Cardiac fibroblast (primary cell): ENCODE measurements at places on chromosomes 1 and 21.

DNA sequence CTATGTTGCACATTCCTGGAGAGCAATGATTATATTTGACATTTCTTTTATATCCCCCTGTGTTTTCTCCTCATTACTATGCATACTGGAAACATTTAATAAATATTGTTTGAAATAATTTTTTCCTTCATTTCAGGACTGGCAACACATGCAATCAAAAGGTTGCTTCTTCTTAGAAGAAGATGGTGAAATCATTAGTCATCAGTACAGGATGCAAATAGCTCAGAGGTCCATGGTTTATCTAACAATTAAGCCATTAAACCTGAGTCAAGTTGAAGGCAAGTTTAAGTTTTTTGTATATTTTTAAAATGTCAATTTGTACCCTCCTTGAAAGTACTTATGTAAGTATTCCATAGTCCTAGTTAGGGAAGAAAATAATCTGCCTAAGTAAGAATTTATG is 22.5 kb downstream of the EFCAB7 start:
- DNase-seq = peak; percentile 70

GRCh38 chr1:218481116-218481775 is 136.1 kb downstream of the TGFB2 start:
- DNase-seq = peak; percentile 51

- DNase-seq = no peak
These were observed 63.3 kb upstream of the PARP1 start for GRCh38 chr1:226470921-226471866.

DNA sequence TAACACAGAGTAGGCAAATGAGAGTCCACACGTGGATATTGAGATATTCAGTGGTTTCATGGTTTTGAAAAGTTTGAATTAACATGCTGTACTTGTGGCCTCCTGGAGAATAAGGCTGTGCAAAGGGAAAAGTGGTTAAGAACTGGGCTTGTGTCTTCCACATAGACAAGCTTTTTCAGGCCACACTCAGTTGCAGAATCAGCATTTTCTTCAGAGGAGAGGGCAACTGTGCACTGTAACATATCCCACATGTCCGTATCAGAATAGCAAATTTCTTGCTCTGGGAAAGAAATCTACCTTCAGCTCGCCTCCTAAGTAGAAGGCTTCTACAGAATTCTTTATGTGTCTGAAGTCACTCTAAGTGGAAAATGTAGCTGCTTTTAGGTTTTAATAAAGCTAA is 84.9 kb downstream of the ZC3H11B start:
- DNase-seq = no peak

DNA sequence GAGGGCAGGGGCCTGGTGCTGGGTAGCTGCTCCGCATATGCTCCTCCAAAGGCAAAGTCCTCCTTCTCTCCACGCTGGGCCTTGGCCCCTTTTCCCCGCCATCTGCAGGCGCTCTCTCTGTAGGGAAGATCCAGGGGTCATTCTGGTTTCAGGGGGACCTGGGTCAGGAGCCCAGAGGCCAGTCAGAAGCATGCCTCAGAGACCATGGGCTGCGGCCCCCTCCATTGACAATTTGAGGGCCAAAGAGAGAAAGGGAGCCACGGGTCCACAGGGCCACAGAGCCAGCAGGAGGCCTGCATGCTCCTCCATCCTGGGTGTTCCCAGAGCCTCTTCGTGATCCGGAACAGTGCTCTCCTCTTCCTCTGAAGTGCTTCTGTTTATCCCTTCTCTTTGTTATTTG is 2.1 kb upstream of the CLDN19 start:
- no peak for DNase-seq

- no peak for DNase-seq
These were observed 574.0 kb downstream of the KCNT2 start for GRCh38 chr1:196034080-196034706.

DNA sequence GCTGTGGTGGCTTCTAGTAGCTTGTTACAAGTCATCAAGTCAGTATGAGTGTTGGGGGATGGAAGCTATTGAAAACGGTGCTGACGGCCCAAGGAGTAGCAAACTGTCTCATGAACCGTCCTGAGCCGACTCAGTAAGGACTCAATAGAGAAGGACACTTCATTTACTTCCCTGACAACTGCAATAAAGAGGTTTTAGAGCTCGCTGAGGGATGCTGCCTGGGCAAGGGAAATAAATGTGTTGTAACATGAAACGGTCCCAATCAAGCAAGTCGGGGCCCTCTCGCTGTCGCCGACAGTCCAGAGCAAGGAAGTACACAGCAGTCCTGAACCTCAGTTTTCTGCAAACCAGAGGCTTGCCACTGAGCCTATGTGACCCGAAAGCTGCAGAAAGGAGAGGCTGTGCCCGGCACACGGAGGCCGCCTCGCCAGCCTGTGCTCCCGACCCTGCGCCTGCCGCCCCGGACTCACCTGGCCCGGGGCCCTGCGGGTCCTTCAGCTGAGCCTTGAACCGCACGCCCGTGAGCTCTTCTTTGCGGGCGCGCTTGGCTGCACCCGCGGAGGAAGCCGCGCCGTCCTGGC is 423 bp downstream of the URB1 start:
- DNase-seq = no peak

- DNase-seq = no peak
These were observed 59.5 kb upstream of the TMEM51 start for GRCh38 chr1:15094056-15094455.

DNA sequence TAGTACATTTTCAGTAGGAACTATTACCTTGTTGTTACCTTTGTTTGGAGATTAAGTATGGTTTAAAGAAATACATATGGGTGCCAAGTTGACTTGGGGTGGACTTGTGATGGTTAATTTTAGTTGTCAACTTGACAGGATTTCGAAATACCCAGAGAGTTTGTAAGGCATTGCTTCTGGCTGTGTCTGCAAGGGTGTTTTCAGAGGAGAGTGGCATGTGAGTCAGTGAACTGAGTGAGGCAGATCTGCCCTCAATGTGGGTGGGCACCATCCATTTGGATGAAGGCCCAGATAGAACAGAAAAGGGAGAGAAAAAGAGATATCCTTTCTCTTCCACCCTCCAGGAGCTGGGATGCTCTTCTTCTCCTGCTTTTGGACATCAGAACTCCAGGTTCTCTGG is 315.5 kb downstream of the GPATCH2 start:
- DNase-seq = peak; percentile 63

DNA sequence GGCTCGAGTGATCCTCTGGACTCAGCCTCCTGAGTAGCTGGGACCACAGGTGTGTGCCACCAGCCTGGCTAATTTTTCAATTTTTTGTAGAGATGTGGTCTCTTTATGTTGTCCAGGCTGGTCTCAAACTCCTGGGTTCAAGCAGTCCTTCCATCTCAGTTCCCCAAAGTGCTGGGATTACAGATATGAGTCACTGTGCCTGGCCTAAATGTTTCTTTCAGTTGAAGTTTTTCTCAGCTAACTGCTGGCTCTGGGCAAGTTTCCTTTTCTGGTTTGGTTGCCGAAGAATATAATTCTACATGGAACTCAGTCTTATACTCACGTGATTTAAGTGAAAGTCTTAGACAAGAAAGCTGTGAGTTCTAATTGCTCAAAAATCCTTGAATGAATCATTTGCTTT is 57.0 kb downstream of the SASS6 start:
- peak; percentile 21 for DNase-seq

DNA sequence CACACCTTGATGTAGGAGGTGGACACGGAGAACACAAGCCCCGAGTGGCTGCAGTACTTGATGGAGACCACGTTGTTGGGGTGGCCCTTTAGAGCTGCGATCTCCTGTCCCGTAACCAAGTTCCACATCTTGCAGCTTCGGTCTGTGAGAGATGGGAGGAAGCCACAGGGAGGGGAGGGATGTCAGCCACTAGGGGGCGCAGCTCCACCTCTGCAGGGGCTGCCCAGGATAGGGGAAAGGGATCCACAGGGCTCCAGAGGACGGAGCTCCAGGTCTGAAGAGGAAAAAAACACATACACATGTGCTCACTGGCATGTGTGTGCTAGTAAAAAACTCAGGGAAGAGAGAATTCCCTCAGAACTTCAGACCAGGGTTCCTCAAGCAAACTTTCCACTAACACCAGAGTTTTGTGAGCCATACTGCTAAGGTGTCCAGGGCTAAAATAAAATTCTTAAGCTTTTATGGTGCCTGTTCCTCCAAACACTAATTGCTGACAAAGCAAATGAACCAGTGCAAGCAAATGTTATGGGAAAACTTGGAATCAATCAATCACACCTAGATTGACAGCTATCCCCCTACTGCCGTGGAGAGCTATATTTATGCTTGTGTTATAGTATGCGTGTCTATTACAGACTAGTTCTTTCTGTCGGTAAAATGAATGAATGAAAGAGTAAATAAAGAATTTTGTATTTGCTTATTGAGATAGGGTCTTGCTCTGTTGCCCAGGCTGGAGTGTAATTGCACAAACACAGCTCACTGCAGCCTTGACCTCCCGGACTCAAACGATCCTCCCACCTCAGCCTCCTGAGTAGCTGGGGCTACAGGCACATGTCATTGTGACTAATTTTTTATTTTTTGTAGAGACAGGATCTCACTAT is 43.7 kb downstream of the KIF21B start:
- DNase-seq = peak; percentile 10

DNA sequence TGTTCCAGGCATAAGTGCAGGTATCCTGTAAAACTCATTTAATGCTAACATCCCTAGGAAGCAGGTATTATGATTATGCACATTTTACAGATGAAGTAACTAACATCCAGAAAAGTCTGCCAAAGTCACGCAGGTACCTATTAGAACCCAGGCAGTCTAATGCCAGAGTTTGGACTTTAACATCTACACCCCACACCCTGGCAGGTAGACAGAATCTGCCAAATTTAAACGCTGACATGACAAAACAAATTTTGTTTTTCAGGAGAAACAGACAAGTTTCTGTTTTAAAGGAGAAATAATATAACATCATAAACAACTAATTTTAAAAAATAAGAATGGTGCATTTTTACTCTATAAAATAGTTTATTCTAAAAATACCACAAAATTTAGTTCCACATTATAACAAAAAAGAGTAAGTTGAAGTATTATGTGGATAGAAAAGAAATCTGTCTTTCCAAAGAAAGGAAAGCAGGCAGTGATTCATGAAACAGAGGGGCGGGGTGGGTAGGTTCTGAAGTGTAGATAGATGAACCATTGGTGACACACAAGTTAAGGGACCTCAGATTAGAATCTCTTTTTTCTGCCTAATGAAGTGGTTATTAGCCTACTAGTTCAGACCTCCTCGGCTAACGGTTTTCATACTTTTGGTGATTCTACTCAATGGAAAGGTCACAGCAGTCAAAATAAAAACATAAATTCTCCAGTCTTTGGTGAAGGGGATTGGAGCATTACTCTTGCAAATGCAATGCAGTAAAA is 1.7 kb downstream of the ASPM start:
- no peak for DNase-seq

GRCh38 chr1:150179867-150180266 is 30.2 kb downstream of the PLEKHO1 start:
- DNase-seq = no peak

DNA sequence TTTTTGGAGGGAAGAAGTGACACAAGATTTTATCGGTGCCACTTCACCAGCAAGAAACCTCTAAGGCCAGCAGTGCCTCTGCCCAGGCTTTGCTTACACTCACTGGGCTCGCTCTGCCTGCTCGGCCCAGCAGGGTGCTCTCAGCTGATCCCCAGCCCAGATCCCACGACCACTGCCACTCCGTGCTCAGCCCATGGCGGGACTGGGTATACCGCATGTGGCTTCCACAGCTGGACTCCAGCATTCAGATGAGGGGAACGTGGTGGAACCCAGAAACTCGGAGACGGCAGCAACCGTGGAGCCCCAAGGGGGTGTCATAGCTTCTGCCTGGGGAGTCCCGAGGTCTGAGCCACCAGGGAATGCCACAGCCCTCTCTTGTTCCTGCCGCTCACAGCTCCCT is 12.9 kb downstream of the USP25 start:
- DNase-seq = no peak

DNA sequence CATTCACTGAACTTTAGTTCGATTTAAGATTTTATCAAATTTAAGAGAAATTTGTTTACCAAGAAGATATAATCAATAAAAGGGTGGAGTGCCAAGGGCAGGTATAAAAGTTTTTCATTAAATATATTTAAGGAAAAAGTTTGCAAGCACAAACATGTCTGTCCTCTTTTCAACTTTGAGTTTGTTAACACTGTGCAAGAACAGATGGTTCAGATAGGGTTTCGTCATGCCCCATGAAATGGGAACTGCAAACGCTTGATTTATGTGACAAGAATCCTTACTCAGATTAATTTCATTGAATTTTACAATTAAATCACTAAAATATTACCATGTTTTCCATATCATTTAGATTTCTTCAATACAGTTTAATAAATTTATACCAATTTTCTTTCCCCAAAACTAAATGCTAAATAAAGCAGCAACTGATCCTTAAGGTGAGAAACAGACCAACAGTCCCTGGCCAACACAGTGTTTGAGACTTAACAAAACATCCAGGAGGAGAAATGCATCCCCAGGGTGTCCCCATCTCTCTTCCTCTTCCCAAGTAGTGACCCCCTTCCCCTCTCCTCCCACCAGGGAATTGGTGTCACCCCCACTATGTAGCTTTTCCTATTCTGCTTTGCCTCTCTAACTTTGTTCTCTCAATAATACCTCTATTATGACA is 292.9 kb downstream of the LTN1 start:
- no peak for DNase-seq

GRCh38 chr1:33365560-33365997 is 44.7 kb upstream of the A3GALT2 start:
- DNase-seq = peak; percentile 76

GRCh38 chr1:21783679-21784603 is 992 bp upstream of the USP48 start:
- DNase-seq = peak; percentile 98

DNA sequence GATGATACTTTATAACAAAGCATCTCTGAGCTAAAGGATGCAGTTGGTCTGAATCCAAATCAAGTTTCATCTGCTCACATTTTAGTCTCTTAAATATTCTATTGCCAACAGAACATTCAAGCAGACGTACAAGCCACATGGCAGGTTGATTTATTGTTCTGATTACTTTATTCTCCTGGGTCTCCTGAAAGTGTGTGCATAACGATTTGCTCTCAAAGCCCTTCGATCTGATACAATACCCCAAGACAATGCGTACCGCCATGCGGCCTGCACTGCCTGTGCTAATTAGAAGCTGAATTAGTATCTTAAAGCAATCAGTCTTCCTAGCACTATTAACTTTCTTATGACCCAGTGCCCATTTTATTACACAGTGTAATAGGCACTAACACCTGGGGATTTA is 56.9 kb downstream of the FHAD1 start:
- no peak for DNase-seq

GRCh38 chr1:213273546-213273945 is 222.5 kb downstream of the RPS6KC1 start:
- DNase-seq = no peak

DNA sequence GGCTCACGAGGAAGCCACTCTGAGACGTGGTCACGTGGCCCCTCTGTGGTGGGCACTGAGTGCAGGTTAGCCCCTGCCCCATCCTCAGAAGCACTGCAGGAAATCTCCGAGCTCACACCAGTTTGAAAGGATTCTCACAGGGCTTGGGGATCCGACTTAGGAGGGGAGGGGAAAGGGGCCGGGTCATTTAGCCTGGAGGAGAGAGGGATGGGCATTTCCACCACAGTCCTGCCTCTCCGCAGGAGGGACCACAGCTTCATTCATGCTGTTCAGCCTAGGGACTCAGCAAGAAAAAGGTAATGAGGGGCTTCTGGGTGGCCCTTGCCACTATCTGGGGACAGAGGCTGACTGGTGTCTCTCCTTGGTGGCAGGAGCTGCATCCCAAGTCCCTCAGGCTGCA is 126.5 kb downstream of the NPHP4 start:
- DNase-seq = no peak

GRCh38 chr1:4670265-4670664 is 15.9 kb downstream of the AJAP1 start:
- no peak for DNase-seq

GRCh38 chr1:162212713-162213112 is 143.2 kb downstream of the NOS1AP start:
- DNase-seq = no peak
